ENCODE measurements at places on chromosomes 4 and X. TPM values are rescaled to one million over a fixed set of nuclear protein-coding genes. Genes with fewer than 3 reads are reported as not detected.

- DNase-seq = no peak
Measured at GRCh38 chrX:11655282-11656015, 10.3 kb downstream of the ARHGAP6 start.

- no peak for DNase-seq
Measured at GRCh38 chr4:37958932-37959331, 1.3 kb upstream of the PTTG2 start.

- DNase-seq = no peak
Measured at GRCh38 chr4:115325836-115326235, 212.4 kb upstream of the NDST4 start.

- DNase-seq = no peak
Measured at GRCh38 chr4:76581077-76581962, 146.3 kb downstream of the SHROOM3 start.

The NAP1L2 gene
- total RNA-seq = 1.0 TPM

Data from endothelial cell of umbilical vein (primary cell).